NT2/D1 (cell line): ENCODE measurements at places on chromosomes 2 and 18.
A peak's percentile ranks its signal among the peaks of the same experiment; 100 is the strongest.

DNA sequence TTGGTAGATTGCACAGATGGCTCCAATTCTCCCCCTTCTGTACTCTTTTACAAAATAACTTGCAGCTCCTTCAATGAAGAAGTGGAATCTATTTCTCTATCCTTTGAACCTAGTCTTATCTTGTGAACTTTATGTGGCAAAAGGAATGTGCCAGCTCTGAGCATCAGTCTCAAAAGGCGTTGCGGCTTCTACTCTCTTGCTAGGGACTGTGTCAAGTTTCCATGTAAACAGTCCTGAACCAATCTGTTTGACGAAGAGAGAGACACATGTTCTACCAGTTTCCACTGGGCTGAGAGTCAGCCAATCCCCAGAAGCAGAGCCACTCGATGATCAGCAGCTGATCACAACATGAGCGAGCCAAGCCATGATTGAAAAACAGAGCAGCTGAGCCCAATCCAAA, 439.7 kb upstream of the SETBP1 start:
- DNase-seq, result no peak

- DNase-seq, result no peak
Observed at GRCh38 chr2:96136129-96136720, 2.1 kb downstream of the ASTL start.

GRCh38 chr2:60604486-60605064, 51.1 kb upstream of the BCL11A start:
- no peak for DNase-seq

DNA sequence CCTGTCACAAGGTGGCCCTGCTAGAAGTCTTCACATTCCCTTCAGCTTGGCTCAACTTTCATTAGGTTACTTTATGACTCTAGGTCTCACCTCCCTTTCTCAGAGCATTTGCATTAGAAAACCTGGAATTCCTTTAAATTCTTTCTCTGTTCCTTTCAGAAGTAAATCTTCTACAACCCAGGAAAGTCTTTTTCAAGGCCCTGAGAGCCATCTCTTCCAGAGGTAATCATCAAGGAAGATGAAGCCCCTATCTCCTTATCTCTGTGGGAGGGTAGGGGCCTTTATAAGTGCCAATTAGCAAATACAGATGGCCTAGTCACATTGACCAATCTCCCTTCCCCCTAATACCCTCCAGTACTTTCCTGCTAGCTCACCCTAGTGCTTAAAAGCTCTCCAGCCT, 848.0 kb upstream of the FAM98A start:
- peak; percentile 71 for DNase-seq

- DNase-seq, result no peak
Observed at GRCh38 chr2:74440378-74441169, 1.2 kb downstream of the RTKN start.

- no peak for DNase-seq
Observed at GRCh38 chr2:176566496-176566895, 297.3 kb downstream of the MTX2 start.

DNA sequence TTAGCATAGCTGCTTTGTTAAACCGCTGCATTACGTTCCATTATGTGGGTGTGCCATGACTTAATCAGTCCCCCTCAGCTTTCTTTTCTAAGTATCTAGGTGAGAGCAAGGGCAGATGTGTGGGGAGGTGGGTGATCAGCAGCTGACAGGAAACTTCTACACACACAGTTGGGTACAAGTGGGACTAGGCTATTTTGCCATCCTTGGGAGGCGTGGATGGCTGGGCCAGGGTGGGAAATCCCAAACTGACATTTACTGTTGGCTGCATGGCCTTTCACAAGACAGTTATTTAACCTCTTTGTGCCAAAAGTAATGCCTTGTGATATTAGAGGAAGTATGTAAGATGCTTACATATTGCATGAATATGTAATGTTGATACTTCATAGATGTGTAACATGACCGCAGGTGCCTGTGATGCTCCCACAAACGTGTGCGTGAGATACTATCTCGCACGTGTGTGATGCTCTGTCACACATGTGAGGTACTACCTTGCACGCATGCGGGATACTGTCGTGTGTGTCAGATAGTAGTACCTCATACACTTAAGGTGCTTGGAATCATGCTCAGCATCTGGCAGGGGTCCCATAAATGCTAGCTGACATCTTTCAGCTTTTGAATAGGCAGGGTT, 314.5 kb downstream of the PRKCE start:
- no peak for DNase-seq

DNA sequence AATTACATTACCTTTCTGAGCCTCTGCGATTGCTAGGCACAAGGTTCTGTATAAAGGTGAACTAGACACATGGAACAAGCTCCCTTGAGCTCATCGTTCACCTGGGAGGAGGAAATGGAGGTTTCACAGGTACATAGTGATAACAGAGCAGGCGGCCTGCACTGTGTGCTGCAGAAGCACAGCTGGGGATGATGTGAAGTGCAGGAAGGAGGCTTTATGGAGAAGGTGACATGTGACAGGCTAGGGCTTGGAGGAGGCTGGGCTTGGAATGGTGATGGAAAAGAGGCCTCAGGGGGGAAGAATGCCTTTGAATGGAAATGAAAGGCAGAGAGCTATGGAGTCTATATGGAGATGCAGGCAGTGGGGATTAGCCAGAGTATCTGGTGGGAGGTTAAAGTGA, 22.9 kb downstream of the MARCHF4 start:
- peak; percentile 93 for DNase-seq

DNA sequence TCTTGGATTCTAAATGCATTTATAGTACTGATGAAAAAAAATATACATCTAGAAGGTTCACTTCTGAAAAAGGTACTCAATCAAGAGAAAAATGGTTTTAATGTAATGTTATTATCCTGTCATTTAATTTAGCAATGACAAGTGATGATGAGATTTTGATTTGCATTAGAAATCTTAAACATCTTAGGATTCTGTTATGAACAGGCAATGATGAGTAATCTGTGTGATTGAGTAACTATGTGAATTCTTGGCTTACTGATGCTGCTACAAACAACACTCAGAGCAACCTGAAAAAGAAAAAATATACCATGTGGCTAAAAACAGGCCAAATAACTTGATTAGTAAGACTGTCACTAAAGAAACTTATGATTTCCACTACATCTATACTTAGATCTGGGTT, 30.1 kb downstream of the RBKS start:
- DNase-seq, result no peak

GRCh38 chr2:200523158-200523557, 2.8 kb upstream of the SGO2 start:
- no peak for DNase-seq

DNA sequence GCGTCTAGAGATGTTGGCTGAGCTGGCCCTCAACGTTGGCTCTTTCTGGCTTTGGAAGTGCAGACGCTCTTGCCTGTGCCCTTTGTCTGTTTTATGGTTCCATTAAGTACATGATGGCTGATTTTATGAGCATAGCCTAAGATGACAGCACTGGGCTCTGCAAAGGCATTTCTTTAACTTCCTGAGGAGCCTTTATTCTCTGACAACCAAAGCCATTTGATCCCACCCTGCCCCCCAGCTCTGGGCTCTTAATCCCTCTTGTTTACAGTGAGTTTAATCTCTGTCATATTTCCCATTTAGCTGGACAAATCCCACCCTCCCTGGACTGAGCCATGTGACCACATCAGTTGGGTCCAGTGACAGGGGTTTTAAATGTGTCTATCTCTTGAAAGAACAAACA, 195.9 kb downstream of the ACKR3 start:
- no peak for DNase-seq

GRCh38 chr2:217160103-217160743, 300.4 kb upstream of the TNP1 start:
- no peak for DNase-seq

- no peak for DNase-seq
Observed at GRCh38 chr18:77554061-77554460, 304.4 kb downstream of the GALR1 start.

- DNase-seq, result peak; percentile 30
Observed at GRCh38 chr18:77765468-77765867, 515.8 kb downstream of the GALR1 start.

DNA sequence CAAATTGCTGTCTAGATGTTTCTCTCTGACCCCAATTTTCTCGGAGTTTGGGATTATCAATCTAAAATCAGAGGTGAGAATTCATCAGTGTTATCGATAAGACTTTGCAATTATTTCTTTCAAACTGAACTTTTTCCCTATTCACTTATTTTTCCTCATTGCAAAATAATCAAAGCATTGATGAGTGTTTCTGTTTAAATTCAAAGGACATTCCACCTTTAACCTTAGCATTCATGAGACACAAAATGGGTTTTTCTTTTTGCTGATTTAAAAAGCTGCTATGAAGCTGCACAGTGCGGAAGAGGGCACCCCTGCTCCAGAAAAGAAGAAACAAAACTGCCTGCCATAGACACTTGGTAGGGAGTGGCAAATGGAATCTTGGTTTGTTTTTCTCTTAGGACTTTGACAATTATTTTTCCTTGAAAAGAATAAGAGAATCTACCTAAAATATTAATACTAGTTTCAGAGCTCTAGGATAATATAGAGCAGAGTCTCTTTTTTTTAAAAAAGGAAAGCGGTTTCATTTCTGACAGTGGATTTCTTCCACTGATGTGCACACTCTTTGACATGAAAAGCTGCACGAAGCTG, 203.4 kb downstream of the TGIF1 start:
- DNase-seq, result no peak

DNA sequence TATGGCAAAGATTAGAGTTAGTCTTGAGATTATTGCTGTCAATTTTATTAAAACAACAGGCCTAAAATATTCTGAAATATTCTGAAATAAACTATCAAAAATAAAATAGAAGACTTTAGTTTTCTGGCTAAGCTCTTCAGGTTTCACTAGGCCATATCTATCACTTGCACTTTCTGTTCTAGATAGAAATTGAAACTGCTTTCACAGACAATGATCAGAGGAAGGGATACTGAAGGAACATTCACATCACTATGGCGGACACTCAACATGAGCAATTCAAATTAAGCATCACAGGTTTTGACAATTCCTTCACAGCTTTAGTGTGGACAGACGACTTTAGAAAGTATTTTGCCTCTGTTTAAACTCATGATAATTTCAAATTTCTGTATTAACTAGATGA, 586.4 kb upstream of the REG3G start:
- no peak for DNase-seq

- DNase-seq, result no peak
Observed at GRCh38 chr2:204321027-204321800, 224.1 kb upstream of the PARD3B start.

GRCh38 chr2:171807831-171808393, 86.1 kb downstream of the SLC25A12 start:
- DNase-seq, result no peak

- DNase-seq, result no peak
Observed at GRCh38 chr18:74525741-74526140, 8.6 kb upstream of the CNDP1 start.

- DNase-seq, result no peak
Observed at GRCh38 chr2:16104315-16104948, 164.1 kb downstream of the MYCN start.

DNA sequence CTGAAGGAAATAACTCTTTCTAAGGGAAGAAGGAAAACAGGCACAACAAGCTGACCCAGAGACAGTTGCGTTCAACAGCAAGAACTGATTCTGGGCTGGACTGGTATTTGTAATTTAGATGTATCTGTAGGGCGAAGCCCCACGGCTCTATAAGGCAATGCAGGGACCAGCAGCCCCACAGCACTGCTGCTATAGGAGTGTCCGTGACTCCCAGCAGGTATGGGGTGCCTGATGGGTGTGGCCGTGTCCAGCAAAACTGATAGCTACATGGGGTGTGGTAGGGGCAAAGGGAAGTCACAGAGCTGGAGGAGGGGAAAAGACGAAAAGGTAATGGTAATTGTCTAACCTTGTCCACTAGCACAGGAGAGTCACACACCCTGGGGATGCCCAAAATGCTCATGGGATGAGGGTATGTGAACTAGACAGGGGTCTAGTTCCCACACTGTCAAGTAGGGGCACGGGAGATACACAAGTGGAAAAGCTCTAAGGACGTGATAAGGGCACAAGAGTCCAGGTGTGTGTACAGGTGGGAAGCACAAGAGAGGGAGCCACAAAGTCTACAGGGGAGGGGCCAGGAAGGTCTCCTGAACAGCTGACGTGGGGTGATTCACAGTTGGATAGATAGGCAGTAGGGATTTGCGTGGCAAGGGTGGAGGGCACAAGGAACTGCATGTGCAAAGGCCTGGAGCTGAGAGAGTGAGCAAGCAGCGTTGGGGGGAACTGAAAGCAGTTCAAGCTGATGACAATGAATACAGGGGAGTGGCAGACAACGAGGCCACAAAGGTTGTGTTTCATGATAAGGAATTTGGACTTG, 48.5 kb upstream of the ASPRV1 start:
- DNase-seq, result no peak

- DNase-seq, result no peak
Observed at GRCh38 chr18:59301929-59302328, 16.5 kb downstream of the CPLX4 start.

DNA sequence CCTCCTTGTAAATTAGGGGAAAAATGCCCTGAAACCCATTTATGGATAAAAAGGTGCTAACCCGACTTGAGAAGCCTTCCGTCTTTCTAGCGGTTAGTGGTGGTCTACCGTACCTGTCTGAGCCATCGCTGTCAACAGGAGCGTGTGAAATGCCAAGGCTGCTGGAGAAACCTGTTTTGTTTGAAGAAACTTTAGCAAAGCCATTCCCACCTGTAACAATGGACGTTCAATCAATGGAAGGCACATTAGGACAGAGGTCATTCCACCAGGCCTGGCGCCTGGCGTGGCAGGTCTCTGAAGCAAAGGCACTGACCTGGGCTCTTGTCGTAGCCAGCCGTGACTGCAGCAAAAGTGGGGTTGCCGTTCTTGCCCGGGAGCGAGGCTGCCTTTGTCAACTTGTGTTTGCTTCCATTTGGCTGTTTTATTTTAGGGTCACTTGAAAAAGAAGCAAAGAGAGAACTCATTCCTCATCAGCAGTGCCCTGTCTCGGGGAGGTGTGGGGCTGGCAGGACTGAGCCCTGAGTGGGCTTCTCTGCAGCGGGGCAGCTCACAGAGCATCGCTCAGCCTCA, 47.2 kb downstream of the ZAP70 start:
- DNase-seq, result no peak

GRCh38 chr18:23994361-23994902, 20.1 kb upstream of the TTC39C start:
- no peak for DNase-seq

DNA sequence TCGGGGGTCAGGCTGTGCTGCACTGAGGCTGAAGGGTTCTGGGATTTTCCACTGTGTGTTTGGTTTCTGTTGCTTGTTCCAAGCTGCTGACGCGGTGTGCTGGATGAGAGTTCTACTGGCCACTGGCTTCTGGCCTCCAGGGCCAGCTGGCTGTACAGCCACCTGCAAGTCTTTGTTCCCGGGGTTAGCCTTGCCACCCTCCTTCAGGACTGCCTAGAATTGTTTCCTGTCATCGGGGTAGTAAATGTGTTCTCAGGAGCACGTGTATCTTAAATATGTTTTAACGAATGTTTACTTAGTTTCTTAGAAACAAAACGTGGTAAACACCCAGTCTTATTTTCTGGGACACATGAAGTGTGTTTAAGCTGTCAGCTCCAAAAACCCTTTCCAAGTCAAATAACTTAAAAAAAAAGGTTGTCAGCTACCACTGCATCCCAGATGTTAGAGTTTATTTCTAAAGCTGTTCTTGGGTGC, 231.2 kb downstream of the AGAP1 start:
- no peak for DNase-seq

- no peak for DNase-seq
Observed at GRCh38 chr18:48412339-48412929, 3.3 kb upstream of the ZBTB7C start.
